ENCODE measurements at places on chromosomes 1 and 21.

DNA sequence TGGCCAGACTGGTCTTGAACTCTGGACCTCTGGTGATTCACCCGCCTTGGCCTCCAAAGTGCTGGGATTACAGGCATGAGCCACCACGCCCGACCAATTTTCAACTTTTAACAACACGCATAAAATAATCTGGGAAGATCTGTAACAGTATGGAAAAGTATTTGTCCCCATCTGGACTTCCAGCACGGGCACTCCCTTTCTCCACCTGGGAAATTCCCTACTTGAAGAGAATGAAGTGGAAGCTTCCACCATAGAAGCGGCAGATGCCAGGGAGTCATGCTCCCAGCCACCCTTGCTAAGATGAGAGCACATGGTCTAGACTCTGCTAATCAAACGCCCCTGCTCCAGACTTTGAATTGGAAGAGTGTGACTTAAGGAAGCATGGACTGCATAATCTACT lies 9.0 kb upstream of the GPR137B start:
- DNase-seq = no peak

- no peak for DNase-seq
These were observed 55.3 kb upstream of the RGS21 start for GRCh38 chr1:192261476-192261875.

GRCh38 chr1:2291577-2291976 lies 63.5 kb downstream of the SKI start:
- DNase-seq = no peak

DNA sequence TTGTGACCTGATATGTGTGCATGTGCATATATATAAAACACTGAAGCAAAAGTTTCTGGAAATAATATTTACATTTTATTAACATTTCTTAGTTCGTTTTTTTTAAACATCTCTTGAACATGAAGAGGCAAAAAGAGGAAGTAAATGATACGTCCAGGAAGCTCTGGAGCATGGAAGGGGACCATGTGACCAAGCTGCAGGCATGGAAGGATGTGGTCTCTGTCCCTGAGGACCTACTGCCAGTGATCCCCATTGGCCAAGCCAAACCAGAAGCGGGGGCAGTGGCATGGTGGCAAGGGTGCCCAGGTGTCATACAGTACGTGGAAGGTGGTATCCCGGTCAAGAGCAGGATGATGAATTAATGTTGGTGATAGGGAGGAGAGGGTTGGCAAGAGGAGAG lies 268.3 kb upstream of the PROX1 start:
- DNase-seq = no peak

DNA sequence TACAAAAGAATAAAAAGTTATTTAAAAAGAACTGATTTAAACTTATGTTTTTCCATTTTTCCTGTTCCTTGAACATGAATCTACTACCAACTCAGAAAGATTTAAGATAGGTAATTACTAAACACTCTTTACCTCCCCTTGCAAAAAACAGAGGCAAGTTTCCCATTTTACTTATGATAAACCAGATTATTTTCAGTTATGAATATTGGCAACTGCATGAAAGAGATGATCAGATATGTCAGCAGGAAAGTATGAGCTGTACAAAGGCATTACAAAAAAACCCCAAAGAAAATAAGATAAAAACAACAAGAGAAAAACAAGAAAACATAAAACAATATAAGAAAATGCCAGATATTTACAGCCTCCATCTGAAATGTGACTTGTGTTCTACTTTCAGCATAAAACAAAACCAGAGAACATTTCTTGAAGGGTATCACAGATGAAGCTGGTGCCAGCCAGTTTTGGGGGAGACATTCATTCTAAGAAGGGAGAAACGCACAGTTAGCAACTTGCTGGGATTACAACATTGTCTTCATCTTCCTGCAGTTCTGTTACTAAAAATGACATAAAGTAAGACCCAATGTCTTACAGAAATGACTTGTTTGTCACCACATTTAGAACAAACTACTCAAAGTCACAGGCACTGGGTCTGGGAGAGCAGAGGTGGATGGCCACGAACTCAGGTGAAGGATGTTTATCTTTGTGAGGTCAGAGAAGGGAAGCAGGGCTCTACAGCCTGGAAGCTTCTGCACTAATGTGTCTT lies 19.1 kb downstream of the ZC3H12A start:
- DNase-seq = no peak

All from skeletal muscle cell (primary cell).